Stomach (tissue), 19 donors: ENCODE measurements at places on chromosomes 12 and 14. TPM values are rescaled to one million over a fixed set of nuclear protein-coding genes. Genes with fewer than 3 reads are reported as not detected.

Gene ADAM20
- polyA plus RNA-seq: not detected

Gene TOMM20L
- not detected for polyA plus RNA-seq

Gene SLC5A8
- not detected for polyA plus RNA-seq

- peak; percentile 82 for DNase-seq
These were observed 86.7 kb downstream of the CALM1 start for GRCh38 chr14:90483571-90483974.

- peak; percentile 33 for DNase-seq
These were observed 191.3 kb downstream of the BTG1 start for GRCh38 chr12:91954326-91954725.

DNA sequence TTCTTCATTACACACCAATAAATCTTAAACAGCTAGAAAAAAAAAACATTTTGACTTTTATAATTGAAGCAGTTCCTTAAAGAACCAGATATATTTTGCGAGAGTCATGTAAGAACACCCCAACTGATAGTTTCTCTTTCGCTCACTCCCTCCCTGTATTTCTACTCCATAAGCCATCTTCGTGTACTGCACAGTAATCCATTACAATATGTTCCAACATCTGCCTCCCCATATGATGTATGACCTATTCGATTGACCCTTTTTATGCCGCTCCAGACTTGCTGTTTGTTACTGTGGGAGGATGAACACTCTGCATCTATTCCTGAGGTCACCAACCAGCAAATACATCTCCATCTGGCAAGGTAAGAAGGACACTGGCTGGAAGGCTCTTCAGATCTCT is 331.7 kb downstream of the SOX5 start:
- DNase-seq: no peak
